ENCODE measurements at places on chromosomes 5 and 9.
A peak's percentile ranks its signal among the peaks of the same experiment; 100 is the strongest.

DNA sequence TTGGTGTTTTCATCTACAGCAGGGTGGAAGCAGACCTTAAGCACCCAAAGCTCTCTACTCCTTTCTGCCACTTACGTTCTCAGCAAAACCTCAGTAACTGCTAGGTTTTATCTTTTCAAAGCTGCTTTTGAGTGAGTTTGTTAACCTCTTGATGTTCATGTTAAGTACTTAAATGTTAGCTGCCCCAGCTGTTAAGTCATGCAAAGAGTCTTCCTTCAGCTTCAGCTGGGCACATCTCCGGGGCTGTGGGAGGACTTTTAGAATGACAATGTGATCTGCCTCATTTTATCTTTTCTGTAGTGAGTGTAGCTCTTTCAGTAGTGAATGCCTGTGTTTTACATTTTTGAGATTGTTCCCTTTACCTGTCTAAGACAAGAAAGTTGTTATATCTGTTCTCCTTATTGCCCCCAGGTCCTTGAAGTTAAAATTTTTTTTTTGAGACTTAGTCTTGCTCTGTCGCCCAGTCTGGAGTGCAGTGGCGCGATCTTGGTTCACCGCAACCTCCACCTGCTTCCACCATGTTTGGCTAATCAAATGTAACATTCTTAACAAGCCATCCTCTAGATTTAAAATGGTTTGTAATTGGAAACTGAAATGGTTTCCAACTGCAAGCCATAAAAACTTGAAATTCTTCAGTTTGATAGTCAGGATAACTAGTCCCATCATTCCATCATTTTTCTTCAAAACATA lies 19.6 kb downstream of the KDM4C start:
- DNase-seq, result no peak

DNA sequence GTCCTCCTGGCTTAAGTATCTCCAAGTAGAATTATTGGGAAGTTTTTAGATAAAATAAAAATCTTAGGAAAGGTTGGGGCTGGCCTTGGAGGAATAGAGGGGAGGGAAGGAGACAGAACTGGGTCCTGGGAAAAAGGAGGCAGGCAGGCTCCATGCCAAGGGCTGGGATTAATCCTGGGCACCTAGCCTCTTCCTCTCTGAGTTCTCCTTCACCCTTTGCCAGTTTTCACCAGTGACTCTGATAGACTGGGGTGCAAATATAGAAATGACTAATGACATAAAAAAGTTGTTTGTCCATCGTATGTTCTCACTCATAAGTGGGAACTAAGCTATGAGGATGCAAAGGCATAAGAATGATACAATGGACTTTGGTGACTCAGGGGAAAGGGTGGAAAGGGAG lies 81.9 kb downstream of the RMI1 start:
- DNase-seq, result no peak

GRCh38 chr5:149015126-149015525 lies 47.7 kb downstream of the SH3TC2 start:
- DNase-seq, result no peak

GRCh38 chr5:32627219-32627870 lies 42.0 kb downstream of the SUB1 start:
- no peak for DNase-seq

DNA sequence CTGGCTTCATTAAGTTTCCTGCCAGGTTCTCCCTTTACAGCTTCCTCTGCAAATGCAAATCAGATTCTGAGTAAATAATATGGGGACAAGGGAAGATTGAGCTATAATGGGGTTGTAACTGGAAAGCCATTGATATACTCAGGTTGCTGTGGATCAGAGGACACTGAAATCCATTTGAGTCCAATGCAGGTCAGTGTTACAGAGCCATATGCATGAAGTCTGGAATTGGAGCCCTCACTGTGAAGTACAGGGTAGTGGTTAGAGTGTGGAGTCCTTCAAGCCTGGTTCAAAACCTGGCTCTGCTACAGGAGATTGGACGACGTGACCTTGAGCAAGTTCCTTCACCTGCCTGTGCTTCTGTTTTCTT lies 48.7 kb downstream of the TIMD4 start:
- DNase-seq, result no peak

GRCh38 chr5:140346348-140347221 lies at the start of gene HBEGF:
Gene HBEGF, minus strand, starts transcription at chr5:140346603. Its CDS starts 275 bp downstream, at chr5:140346328.
- peak; percentile 20 for DNase-seq

DNA sequence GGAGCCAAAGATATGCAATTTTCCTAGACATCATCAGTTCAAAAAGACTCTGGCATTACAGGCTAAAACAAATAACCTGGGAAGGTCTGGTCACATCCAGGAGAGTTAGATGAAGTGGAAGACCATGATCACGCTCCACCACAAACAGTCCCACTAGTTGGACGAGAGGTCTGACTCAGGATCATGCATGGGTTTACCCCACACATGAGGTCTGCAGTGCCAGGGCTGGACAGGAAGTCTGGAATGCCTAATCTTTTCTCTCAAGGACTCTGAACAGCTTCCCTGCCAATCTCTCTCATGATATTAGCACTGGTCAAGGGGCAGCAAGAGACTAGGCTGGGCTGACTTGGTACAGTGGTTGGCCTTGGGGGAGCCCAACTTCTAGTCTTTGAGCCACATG lies 7.1 kb downstream of the PRUNE2 start:
- no peak for DNase-seq

- no peak for DNase-seq
Measured at GRCh38 chr5:18216729-18217128, 582.5 kb downstream of the TAF11L14 start.

DNA sequence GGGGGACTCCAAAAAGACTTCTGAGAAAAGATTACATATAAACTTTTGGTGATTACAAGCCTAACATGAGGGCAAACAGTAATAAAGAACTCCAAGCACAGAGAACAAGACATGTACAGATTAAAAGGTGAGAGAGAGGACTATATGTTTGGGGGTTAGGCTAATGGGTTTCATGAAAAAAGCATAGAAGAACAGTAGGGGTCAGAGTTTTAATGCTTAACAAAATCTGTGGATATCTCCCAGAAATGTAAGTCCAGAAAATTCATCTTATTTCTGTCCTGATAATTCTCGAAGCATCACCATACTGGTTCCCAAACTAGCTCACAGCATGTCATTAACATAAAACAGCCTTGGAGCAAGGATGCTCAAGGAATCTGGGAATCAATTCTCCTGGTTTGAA lies 137.2 kb downstream of the ARRDC3 start:
- no peak for DNase-seq

- no peak for DNase-seq
Measured at GRCh38 chr5:177103523-177104253, 17.0 kb downstream of the FGFR4 start.

- DNase-seq, result no peak
Measured at GRCh38 chr5:134101686-134102439, 12.6 kb upstream of the TCF7 start.

DNA sequence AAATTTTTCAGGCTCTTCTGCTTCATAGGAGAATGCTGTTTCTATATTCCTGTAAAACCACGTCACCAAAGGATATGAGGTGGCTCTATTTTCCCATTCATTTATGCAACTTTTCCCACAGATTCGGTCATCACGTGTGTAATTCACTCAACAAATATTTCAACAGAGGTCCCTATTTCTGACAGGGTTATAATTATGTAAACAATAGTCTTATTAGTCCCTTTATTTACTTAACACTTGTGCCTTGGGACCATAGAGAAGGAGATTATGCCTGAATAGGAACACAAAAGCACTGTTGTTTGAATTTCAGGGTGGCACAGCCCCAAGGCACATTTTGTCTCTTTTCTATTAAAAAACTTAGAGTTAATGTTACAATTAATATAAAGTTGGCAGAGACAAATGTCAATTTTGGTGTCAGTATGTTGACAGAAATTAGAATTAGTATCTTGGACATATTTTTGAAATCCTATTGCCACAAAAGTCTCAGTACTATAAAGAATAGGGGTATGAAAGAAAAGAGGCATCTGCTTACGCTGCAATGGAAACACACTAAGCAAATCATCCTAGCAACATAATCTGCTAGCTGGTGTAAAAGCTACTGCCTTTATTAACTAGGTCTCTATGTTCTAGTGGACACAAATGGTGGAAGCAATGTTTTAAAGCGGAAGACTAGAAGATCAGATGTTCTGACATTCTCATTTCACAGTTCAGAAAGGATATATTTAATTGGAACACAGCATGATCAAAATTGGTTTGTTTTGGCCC lies 229.1 kb upstream of the TBCA start:
- no peak for DNase-seq

DNA sequence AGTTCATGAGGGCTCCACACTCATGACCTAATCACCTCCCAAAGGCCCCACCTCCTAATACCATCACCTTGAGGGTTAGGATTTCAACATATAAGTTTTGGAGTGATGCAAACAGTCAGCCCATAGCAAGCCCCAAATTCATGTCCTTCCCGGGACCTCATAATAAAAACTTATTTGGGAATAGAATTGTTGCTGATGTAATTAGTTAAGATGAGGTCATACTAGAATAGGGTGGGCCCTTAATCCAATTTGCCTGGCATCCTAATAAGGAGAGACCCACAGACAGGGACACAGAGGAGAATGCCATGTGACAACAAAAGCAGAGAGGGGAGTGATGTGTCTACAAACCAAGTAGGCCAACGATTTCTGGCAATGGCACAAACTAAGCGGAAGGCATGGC lies 347.1 kb downstream of the ARHGEF28 start:
- no peak for DNase-seq

DNA sequence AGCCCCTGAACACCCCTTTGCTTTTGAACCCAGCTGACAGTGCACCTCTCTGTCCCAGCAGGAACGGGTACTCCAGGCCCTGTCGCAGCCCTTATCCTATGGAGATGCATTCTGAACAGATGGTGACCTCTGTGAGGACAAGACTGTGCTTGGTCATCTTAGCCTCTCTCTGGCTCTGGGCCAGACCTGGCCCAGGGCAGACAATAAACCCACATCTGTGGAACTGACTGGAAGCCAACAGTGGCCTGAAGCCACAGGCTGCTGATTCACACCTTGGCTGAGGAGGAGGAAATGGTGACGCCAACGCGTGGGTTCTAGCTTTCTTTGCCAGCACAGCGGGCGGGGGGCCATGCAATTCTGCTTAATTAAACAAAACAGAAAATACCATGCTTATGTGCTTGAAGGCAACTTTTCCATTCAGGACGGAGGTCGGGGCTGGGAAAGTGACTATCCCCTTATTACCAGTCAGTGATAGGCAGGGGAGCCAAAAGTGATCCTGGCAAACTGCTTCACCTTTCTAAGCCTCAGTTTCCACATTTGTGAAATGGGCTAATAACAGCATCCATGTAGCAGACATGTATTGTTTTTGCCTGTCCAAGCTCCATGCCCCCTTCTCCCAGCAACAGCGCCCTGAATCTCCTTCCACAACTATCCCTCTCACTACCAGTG lies 10.8 kb downstream of the SH3PXD2B start:
- peak; percentile 77 for DNase-seq

DNA sequence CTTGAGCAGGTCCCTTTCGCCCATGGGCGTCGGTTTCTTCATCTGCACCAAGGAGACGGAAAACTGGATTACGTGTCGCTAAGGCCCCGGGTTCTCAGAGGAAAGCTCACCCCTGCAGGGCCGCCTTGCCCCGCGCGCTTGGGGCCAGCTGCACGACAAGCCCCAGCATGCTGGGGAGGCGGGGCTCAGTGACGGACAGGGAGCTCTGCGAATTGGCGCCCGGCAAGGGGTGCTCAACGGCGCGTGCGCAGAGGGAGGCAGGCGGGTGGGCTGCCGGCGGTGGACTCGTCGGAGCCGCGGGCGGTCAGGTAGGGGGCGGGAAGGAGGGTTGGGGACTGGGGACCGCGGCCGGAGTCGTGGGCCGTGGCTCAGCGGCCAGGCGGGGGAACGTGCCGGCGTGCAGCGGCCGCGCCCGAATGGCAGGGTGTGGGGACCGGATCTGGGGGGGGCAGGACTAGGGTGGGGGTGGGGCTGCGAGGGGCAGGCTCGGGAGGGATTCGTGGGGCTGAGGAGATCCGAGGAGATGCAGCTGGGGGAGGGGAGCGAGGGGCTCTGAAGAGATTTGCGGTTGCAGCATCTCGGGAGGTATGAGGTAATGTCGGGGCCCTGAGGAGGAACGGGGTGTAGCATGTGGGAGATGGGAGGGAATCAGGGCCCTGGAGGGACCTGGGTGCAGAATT lies at the start of gene TRIM32:
Gene TRIM32, plus strand, starts transcription at position 232 of the 680 bp plus-strand sequence. CDS start 10,438 bp downstream, outside the sequence.
- DNase-seq, result peak; percentile 54

- no peak for DNase-seq
Measured at GRCh38 chr5:33531824-33532223, 91.1 kb downstream of the TARS1 start.

DNA sequence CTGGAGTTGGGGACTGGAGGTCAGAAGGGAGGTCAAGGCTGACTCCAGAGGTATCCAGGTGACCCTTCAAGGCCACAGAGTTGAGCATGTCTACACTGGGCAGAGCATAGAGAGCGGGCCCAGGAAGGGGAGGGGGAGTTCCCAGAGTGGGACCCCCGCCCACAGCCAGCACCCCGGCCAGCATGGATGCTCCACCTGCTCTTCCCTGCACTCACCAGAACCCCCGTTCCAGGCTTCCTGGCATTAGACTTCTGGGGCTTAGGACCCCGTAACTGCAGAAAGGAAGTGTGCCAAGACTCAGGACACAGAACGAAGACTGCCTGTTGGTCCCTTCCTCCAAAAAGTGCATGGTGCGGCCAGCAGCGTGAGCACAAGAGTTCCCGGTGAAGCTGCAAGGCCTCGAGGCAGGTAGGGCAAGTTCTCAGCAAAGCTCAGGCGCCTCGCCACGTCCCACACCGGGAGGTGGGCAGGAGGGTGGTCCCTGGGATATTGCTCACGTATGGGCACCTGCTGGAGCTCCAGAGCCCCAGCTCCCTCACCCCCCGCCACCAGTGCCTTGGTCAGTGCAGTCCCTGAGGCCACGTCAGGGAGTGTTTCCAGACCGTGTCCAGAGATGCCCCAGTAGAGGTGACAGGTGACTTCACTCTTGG lies 13.8 kb downstream of the ABO start:
- DNase-seq, result no peak

DNA sequence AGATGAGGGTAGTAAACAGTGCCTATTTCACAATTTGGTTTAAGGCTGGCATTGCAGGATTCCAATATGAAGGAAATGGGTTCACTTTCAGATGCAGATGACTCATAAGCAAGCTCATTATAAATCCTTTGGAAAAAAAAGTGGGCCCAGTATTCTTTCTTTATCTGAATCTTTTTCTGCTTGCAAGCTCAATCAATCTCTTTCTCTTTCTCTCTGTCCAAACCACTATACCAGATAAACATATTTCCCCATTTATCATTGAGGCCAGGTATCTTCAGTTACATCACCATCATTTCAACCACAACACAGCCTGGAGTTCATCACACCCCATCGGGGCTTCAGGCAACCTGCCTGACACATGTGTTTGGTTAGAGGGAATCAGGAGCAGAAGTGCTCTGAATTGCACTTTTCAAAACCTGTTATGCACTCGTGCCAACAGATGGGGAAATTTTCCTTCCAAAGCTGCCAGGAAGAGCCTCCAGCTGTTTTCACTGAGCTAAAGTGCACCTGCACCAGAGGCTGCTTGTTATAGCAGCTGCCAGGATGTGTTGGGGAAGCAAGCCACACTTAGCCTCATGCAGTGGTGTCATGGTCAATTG lies 30.0 kb upstream of the MAMDC2 start:
- no peak for DNase-seq

GRCh38 chr9:121217609-121218292 lies 16.1 kb upstream of the RAB14 start:
- no peak for DNase-seq

- no peak for DNase-seq
Measured at GRCh38 chr5:155189981-155190380, 176.4 kb downstream of the KIF4B start.
